Muscle of leg (tissue), 16 donors: ENCODE measurements at places on chromosomes 3 and 15. TPM values are rescaled to one million over a fixed set of nuclear protein-coding genes. Genes with fewer than 3 reads are reported as not detected.

The ALPK3 gene
- 35.9 TPM for total RNA-seq

The SH2D7 gene
- not detected for total RNA-seq

DNA sequence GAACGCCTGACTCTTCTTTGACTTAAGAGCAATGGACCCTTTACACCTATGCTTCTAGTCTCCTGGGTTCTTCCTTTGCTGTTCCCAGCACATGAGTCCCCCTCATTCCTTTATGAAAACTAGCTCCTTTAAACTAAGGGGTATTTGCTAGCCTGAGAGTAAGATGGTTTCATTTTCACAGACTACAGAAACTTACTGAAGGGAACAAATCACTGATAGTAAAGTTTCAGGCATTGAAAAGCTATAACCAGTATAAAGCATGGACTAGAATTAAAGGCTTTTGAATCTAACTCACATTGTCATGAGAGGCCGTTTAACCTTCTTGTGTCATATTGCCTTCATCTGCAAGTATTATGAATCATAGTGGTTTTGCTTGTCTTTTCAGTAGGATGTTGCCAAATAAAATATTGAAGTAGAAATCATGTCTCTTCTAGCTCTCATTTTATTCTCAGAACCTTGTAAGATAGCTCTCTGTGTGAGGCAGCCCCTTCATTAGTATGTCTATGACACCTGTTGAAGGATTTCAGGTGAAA lies 765.9 kb downstream of the NR2F2 start:
- no peak overlapping the region for H3K4me3 ChIP-seq
- no peaks in the 10 kb centered on the region for H3K36me3 ChIP-seq
- no peaks in the 10 kb centered on the region for H3K4me1 ChIP-seq

DNA sequence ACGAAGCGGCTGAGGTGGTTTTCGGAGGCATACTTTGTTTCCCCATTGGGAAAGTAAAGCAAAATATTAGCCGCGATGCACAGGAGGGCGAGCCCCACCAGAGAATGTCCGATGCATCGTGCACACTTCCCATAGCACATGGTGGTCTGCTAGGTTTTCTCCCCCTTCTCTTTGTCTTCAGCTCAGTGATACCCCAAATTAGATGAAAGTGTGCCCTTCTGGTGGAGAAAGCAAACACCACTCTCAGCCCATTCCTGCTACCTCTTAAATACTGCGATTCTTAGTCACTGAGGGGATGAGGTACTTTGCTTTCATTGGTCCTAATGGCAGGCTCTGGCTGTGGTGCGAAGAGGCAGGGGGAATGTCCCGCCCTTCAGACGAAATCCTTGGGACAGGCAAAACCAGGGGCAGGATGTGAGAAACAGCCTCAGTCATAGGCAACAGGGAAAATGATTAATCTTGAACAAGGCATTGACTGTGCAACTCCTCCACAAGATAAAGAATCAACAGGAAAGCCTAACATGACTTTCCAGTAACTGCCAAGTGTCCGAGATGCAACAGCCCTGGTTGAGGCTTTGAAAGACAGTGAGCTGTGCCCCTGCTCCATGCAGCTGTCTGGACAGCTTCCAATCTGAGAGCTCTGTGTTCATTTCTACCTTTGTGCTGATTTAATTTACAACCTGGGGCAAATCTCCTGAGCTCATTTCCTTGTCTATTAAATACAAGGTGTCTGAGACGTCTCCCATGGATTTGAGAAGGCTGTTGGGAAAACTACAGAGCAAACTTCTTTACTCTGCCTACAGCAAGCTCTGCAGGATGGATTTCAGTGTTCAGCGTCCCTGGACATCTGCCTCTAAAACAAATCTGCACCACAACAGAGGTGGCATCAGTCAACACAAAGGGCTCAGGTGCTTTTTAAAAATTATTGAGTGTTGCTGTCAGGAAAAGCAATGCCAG lies at the start of gene TM4SF1:
Gene TM4SF1, minus strand, starts transcription at position 242 of the 957 bp plus-strand sequence. Its CDS starts 102 bp downstream, at position 140.
- DNase-seq = peak; percentile 82
- peak within 1 kb of the TSS; percentile 35 for H3K4me3 ChIP-seq
- no peaks in the 10 kb centered on the region for H3K27me3 ChIP-seq
- peak within 1 kb of the TSS; percentile 88 for H3K27ac ChIP-seq
- H3K4me1 ChIP-seq = peaks cover 6% of the 10 kb centered on the region
- H3K36me3 ChIP-seq = no peaks in the 10 kb centered on the region

DNA sequence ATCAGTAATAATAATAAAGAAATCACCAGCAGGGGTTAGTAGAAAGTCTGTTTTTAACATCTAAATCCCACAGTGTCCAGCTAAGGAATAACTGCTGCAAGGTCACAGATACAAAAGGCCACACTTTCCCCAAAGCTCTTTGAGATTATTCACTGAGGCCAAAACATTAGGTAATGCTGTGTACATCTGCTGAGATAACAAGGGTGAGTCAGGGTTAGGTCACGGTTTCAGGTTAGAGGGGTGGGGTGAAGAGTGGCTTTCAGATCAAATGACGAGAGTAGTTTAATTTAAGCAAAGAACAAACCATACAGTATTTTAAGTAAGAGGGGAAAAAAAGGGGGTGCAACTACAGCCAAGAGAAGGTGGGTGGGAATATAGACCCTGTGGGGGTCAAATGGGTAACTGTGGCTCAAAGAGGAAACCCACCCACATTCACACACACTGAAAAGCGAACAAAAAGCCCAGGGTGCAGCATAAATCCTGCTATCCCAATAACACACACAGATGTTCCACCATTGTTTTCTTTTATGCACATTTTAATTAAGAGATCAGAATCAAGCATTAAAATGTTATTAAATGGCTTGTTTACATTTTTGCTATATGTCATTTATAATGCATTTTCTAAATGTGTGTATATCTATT lies 412.9 kb downstream of the TIGIT start:
- H3K4me3 ChIP-seq = no peak overlapping the region
- DNase-seq = no peak
- no peak overlapping the region for H3K27ac ChIP-seq
- H3K27me3 ChIP-seq = no peaks in the 10 kb centered on the region
- H3K4me1 ChIP-seq = no peaks in the 10 kb centered on the region
- no peaks in the 10 kb centered on the region for H3K36me3 ChIP-seq

DNA sequence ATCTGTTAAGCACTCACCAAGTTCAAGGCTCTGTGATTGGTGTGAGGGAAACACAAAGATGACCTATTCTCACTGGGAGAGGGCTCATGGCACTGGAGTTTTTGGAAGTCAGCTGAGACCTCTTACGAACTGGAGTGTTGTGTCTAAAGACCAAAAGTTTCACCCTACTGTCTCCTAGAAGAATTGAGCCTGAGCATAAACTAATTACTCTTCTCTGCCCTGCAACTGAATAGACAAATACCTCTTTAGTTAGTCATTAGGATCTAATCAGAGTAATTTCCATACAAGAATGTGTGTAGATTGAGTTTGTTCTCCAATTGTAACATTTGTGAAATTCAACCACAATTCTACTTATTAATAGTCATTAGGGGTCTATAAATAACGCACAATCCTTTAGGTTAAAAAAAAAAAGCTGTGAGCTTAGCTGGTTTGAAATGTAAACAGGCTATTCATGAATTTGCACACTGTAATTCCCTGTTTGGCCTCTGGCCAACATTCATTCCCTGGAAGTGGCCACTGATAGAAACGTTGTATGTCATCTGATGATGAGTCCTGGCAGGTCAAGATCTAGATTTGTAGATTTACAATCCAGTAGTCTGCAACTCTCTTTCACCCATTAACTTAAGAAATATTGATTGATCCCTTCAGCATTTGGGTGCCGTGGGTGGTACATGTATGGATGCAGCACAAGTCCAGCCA lies 76.8 kb upstream of the SOX14 start:
- H3K4me1 ChIP-seq = no peaks in the 10 kb centered on the region
- H3K36me3 ChIP-seq = no peaks in the 10 kb centered on the region
- H3K4me3 ChIP-seq = no peak overlapping the region
- H3K27me3 ChIP-seq = no peaks in the 10 kb centered on the region
